ENCODE measurements at places on chromosomes 5 and 9. TPM values are rescaled to one million over a fixed set of nuclear protein-coding genes. Genes with fewer than 3 reads are reported as not detected.
A peak's percentile ranks its signal among the peaks of the same experiment; 100 is the strongest.

- DNase-seq: no peak
Observed at GRCh38 chr5:159310511-159310910, 19.8 kb downstream of the IL12B start.

The BHMT2 gene
- total RNA-seq: not detected

DNA sequence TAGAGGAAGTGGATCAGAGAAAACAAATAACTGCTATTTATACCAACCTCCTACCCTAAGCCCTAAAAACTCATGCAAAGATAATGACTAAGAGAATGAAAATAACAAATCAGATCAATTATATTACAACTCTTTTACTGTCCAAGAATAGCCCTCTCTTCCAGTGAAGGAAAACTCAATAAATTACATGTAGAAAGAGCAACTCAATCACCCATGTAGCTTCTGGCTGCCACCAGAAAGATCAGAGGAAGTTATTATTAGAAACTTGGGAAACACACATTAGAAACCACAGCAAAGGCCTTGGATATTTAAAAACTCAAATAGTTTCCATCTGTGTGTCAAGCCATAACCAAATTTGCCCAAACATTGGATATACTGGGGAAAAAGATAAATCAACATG, 134.0 kb upstream of the TARS1 start:
- DNase-seq: no peak

The SMIM3 gene
- total RNA-seq: 19.4 TPM

GRCh38 chr9:35729700-35730485, 2.1 kb downstream of the TLN1 start:
- peak; percentile 55 for DNase-seq

Data from Caco-2 (cell line).